ENCODE measurements at places on chromosomes 4 and X. TPM values are rescaled to one million over a fixed set of nuclear protein-coding genes. Genes with fewer than 3 reads are reported as not detected.

- DNase-seq = no peak
These were observed 289.5 kb upstream of the BOD1L1 start for GRCh38 chr4:13917015-13917414.

- DNase-seq = no peak
These were observed 22.5 kb upstream of the NAA11 start for GRCh38 chr4:79348405-79348804.

- no peak for DNase-seq
These were observed 22.0 kb downstream of the MSX1 start for GRCh38 chr4:4881432-4881831.

DNA sequence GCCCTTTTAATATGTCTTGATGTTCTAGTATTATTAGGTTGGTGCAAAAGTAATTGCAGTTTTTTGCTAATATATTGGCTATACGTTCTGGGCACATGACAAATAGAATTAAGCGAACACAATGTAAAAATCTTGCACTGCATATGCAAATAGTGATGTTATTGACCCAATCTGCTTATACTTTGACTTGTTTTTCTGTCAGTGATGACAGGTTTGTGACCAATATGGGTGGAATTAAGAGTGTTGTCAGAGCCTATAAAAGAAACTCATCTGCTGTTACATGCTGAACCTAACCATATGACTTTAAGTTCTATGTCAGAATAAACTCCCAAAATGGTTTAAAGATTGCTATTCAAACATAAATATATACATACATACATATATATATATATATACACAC, 30.7 kb upstream of the HPGD start:
- DNase-seq = no peak

Gene SLITRK4
- 3.4 TPM for total RNA-seq

DNA sequence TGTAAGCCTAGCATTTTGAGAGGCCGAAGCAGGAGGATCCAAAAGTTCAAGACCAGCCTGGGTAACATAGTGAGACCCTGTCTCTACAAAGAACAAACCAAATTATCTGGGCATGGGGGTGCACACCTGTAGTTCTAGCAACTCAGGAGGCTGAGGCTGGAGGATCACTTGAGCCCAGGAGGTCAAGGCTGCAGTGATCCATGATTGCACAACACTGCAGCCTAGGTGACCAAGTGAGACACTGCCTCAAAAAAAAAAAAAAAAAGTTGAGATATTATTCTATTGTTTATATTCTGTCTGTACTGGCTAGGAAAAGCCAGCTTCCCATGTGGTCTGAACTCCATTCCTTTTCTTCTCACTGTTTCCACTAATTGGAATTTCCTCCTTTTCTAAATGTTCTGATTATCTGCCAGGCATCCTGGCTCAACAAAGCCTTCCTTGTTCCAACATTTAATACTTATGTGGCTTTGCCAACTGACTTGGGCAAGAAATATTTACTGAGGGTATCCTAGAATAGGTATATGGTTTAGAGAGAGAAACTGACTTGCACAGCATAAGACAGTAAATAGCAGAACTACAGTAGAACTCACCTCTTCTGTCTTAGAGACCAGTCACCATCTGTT, 175.2 kb upstream of the ADAMTS3 start:
- no peak for DNase-seq

GRCh38 chrX:115902995-115903394, 267.5 kb upstream of the AGTR2 start:
- no peak for DNase-seq

DNA sequence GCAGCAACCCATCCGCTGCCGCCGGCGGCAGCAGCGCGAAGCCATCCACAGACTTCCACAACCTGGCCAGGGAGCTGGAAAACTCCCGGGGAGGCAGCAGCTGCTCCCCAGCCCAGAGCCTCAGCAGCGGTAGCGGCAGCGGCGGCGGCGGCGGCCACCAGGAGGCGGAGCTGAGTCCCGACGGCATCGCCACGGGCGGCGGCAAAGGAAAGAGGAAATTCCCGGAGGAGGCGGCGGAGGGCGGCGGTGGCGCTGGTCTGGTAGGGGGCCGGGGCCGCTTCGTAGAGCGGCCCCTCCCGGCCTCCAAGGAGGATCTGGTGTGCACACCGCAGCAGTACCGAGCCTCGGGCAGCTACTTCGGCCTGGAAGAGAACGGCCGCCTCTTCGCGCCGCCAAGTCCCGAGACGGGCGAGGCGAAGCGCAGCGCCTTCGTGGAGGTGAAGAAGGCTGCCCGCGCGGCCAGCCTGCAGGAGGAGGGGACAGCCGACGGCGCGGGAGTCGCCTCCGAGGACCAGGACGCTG, 4.9 kb downstream of the PRDM8 start:
- no peak for DNase-seq

Gene RPS6KA6
- total RNA-seq = 0.34 TPM

Gene MAGEA6
- not detected for total RNA-seq

Gene FLNA
- 2,243 TPM for total RNA-seq

DNA sequence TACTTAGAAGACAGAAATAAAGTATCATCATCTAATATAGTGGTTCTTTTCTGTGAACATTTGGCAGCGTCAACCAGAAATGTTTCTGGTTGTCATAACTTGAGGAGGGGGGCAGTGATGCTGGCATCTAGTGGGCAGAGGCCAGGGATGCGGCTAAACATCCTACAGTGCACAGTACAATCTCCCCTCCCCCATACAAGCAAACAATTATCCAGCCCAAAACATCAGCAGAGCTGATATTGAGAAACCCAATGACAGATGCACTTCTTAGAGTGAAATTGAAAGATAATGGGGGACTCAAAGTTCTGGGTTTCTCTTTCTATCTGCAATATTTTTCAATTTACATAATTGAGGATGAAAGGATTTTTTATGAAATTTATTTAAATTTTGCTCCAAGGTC, 1.9 kb upstream of the EIF1AX start:
- DNase-seq = no peak
